Nephron progenitor cell (in vitro differentiated cells): ENCODE measurements at places on chromosomes 11 and 22.

- peak; percentile 70 for DNase-seq
Observed at GRCh38 chr11:44950031-44950624, 555 bp downstream of the TP53I11 start.

DNA sequence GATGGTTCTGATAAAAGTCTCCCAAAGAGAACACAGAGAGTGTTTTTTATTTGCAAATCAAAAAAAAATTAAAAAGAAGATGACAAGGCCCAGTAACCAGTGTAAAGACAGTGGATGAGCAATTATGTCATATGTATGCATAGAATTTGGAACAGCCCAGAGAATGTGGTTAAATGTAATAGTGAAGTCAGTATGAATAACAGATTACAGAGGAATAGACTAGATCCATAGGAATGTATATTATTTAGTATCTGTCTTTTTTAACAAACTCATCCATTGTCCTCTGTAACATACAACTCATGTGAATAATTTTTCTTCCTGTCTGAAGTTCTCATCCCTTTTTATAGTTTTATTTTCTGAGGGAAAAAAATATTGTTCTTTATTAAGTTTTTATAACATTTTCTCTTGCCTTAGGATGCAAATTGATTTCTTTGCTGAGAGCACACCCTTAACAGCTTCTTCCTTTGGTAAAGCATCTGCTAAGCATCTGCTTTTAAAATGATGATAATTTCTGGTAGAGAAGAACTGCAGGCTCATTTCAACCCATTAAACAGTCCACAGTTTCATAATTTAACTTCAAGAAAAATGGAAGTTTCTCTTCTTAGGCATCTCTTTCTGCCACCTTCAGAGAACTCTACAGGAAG is 266.5 kb upstream of the MTNR1B start:
- no peak for DNase-seq

- DNase-seq, result no peak
Observed at GRCh38 chr11:102256251-102256650, 61.0 kb upstream of the BIRC3 start.

GRCh38 chr22:38852522-38852921 is 8.7 kb upstream of the NPTXR start:
- no peak for DNase-seq

GRCh38 chr11:116412118-116412889 is 360.5 kb downstream of the BUD13 start:
- no peak for DNase-seq

DNA sequence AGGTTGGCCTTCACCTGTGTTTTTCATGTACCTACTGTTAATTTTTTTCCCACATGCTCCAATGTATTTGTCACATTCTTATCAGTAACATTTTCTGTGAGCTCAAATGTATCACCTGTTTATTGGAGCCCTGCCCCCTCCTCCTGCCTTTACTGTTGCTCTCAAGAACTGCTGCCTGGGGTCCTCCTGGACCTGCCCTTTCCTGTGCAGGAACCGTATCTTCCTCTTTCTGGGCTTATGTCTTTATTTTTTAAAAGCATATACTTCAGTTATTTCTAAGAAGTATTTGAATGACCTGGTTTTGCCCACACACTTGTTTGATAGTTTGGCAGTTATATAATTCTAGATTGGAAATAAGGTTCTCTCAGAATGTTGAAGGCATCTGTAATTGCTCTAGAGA is 5.9 kb downstream of the FAM118B start:
- no peak for DNase-seq

- no peak for DNase-seq
Observed at GRCh38 chr11:121887976-121888557, 227.9 kb downstream of the BLID start.

- DNase-seq, result no peak
Observed at GRCh38 chr11:64810891-64811272, 531 bp upstream of the MEN1 start.

GRCh38 chr11:8788616-8789015 is 106.0 kb downstream of the RPL27A start:
- no peak for DNase-seq

- no peak for DNase-seq
Observed at GRCh38 chr11:66860449-66860831, 3.6 kb downstream of the LRFN4 start.

DNA sequence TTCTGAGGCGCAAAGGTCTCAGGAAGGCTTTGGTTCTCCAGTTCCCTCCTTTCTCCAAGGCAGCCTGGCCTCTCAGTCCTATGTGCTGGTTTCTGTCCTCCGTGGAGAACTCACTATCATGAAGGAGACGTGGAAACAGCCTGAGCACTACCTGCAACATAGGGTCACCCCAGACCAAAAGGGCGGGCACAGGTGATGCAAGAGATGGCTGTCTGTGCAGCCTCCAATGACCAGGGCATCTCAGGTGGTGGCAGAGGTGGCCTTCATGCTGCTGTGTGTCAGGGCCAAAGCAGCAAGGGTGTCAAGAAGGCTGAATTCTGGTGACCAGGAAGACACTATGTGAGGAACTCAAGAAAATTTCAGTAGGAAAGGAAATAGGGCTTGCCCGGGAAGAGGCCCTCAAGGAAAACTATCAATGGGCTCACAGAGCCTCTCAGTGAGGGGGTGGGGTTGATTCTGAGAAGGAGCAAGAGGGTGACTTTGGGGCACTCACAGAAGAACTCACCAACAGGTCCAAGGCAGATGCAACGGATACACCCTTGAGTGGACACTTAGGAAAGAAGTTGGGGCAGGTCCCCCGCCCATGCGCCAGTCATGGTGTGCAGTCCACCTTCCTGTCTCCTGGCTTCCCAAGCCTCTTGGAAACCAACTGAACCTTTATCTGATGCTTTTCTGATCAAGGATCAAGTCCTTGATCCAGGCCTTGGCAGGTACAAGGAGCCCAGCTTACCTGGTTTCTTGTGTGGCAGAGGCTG is 212.3 kb upstream of the B3GAT1 start:
- no peak for DNase-seq

DNA sequence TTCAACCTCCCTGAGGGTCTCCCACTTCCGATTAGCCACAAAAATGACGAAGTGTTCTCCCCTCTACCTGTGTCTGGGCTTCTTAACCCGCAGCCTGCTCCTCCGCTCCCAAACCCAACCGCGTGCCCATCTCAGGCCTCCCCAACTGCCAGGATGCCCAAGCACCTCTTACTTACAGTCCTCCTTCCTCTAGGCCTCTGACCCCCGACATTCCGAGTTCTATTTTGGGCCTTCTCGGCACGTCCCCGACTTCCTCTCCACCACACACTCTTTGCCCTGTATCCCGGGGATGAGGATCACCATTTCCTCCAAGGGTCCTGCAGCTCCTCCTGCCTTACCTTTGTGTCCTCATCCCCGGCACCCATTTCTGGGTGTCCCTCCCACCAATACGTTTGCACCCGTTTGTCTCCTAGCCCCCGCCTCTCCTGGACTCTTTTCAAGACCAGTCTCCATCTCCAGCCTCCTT is 388 bp upstream of the MUS81 start:
- no peak for DNase-seq

- no peak for DNase-seq
Observed at GRCh38 chr22:29112121-29112520, 39.3 kb downstream of the KREMEN1 start.

GRCh38 chr22:42343121-42343454 is 72.6 kb upstream of the TCF20 start:
- peak; percentile 39 for DNase-seq

GRCh38 chr11:68120273-68121066 is 718 bp downstream of the CHKA start:
- DNase-seq, result peak; percentile 74

DNA sequence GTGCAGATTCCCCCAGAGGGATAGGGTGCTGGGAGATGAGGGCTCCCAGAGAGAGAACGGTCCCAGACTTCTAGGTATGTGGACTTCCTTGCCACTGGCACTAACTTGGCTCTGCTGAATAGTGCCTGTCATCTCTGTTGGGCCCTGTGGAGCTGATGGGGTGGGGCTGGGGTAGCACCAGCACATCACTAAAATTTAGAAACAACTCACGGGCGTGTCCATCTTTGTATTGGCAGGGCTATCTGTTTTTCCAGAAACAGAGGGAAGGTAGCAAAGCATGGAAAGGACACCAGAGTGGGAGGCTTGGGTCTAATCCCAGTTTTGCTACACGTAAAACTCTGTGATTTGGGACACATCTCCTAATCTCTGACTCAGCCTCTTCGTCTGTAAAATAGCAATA is 25.8 kb downstream of the SWAP70 start:
- no peak for DNase-seq

GRCh38 chr11:6526411-6527135 is 29.5 kb downstream of the DNHD1 start:
- no peak for DNase-seq

DNA sequence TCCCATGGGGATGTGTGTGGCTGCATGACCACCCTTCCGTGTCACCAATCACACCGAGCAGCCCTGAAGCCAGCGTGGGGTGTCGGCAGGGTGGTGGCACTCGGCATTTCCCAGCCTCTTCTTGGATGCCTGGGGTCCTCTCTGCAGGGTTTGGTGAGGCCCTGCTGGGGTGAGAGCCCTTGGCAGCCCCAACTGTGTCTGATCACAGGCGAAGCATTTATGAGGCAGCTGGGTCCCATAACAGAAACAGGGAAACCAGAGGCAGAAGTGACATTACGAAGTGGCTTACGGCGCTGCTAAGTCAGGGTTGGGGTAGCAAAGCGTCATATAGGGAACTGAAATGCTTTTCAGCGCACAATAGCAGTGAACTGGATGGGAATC is 92.3 kb upstream of the SEPTIN5 start:
- DNase-seq, result no peak

DNA sequence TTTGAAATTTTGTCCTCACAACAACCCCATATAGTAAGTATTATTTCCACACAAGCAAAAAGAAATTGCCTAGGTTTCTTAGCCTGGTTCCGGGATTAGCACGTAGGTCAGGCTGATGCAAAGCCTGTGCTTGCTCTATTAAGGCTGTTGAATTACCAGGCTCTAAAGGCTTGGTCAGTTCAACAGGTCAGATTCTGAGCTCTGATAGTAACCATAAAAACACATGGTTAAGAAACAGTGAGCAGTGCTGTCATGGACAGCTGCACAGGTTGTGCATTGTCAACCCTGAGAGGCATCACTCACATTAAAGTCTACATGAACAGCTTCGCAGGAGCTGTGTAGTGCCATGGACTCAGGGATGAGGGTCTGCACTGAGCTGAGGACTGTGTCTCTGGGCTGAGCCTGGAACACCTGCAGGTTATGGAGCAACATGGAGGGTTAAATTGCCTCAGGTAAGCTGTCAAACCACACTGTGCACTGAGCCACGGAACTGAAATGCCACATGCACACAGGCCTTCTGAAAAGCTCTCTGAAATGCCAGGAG is 98.0 kb downstream of the PIWIL4 start:
- DNase-seq, result no peak
